CD4-positive, alpha-beta T cell (primary cell): ENCODE measurements at places on chromosomes 2 and 18. TPM values are rescaled to one million over a fixed set of nuclear protein-coding genes. Genes with fewer than 3 reads are reported as not detected.
A peak's percentile ranks its signal among the peaks of the same experiment; 100 is the strongest.

DNA sequence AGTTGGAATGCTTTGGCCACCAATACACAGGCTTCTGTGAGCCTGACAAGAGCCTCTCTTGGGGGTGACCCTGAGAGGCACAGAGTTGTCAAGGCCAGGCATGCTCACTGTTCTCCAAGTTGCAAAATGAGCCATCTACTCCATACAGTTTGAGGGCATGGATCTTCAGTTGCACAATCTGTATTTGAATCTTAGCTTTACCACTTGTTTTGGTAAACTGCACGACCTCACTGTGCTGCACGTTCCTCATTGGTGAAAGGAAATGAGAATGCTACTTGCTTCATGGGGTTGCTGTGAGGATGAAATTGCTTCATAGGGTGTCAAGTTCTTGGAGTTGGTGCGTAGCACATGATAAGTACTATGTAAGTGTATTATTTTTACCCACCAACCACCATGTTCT is 12.0 kb upstream of the HAAO start:
- no peak for DNase-seq

The ASAP2 gene
- 0.16 TPM for total RNA-seq

The VWA3B gene
- total RNA-seq, result not detected

- DNase-seq, result no peak
Observed at GRCh38 chr2:100539221-100539620, 23.6 kb upstream of the PDCL3 start.

DNA sequence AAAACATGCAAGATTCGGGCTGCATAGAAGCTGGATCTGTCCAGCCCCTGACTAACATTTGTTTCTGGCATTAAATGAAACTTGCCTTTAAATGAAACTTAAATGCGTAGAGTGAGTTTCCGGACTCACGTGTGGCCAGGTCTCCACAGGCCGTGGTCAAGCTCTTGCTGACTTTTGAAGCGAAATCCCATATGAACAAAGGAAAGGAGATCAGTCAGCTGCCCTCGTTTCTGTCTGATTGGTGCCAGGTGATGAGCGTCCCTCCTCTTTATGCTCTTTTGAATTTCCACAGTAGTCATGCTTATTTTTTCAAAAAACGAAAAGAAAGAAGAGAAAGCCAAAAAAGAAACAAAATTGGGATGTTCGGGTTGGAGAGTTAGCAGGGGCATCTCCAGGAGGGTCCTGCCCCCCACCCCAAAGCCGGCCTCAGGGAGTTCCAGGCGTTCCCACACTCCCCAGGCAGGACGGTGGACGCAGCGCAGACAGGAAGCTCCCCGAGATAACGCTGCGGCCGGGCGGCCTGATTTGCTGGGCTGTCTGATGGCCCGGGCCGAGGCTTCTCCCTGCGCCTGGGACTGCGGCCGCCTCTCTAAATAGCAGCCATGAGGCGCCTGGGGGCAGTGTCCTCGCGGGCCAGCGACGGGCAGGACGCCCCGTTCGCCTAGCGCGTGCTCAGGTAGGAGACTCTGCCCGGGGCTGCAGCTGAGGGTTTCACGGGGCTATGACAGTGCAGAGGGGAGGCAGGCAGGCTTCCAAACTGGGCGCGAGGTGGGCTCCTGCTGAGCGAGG is at the start of gene COLEC11:
COLEC11 (plus strand) TSS at position 620 of the 789 bp plus-strand sequence. CDS start 9,229 bp downstream, outside the sequence.
- no peak for DNase-seq

The ELAC1 gene
- 3.0 TPM for total RNA-seq

The SP110 gene
- total RNA-seq, result 63.7 TPM

DNA sequence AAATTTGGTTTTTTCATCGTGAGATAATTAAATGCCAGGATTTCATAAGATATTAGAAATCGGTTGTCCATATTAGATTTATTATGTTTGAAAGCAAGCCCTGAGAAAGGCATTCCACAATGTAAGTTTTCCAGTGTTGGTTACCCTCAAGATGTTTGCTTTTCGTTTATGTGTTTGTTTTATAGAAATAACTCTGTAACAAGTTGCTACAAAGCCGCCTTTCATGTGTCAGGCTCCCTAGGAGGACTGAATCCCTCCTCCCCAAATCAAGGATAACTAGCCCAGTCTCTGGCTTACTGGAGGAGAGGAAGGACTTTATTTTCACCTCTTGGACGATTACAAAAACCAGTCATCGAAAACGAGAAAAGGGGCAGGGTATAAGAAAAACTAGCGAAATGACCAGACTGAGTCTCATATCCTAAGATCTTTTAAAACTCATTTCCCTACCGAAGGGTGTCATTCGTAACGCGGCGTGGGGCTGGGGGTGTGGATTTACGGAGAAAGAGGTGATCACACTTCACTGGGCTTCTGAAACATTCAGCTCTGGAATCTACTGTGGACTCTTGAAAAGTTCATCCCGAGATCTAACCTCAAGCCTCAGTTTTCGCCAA is 1.0 kb upstream of the PEX13 start:
- DNase-seq, result no peak

DNA sequence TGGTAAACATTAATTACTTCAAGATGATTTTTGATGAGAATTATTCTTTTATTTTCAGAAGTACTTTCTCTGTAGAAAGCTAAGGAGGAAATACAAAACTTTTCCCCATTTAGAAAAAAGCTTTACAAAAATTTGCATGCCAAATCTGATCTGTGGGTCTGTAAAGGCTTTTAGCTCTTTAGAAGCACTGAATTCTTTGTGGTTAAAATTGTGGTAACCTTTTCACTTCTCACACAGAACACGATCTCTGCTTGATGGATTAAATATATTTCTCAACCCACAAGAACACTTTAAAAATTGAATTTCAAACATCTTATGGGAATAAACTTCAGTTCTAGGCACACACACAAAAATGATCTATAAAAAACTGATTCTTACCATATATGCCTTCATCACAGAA is 63.7 kb downstream of the VIL1 start:
- no peak for DNase-seq

GRCh38 chr18:9364242-9364641 is 29.7 kb downstream of the TWSG1 start:
- no peak for DNase-seq

DNA sequence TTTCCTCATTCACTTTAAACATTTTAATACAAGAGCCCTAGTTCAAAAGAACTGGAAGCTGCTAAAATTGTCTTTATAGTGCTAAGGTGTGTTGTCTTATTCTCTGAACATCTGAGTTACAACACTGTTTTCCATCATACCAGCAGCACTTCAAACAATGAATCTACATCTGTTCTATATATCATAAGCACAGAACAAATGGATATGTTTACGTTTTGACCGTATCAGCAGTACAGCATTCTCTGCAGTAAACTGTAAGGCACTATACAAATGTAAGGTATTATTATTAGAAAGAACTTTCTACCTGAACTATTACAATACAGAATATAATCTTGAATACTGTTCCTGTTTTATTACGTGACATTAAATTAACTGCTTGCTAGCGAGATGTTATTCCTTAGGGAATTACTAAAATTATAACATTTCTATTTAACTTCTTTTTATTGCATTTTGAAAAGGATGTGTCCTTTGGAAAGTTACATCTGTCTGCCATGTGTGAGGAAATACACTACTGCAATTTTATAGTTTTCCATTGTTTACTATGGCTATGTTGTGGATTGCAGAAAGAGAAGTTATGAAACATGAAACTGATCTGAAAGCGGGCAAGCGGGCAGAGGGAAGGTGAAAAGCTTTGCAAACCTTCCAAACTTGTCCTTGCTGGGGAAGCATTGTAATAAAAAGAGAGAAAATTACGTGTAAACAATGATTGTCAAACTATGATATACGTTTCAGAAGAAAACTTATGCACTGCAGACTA is 13.7 kb downstream of the NCKAP1 start:
- DNase-seq, result no peak

The ACVR1C gene
- total RNA-seq, result 6.2 TPM

The GPBAR1 gene
- total RNA-seq, result 1.6 TPM

- DNase-seq, result peak; percentile 27
Observed at GRCh38 chr2:240810621-240811020, 9.4 kb downstream of the KIF1A start.

DNA sequence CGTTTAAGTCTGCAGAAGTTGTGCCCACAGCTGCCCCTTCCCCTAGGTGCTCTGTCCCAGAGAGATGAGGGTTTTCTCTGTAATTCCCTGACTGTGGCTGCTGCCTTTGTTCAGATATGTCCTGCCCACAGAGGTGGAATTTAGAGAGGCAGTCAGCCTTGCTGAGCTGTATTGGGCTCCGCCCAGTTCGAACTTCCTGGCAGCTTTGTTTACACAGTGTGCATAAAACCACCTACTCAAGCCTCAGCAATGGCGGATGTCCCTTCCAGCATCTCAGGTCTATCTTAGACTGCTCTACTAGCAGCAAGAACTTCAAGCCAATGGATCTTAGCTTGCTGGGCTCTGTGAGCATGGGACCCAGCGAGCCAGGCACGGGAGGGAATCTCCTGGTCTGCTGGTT is 48.1 kb downstream of the LHCGR start:
- DNase-seq, result no peak

- no peak for DNase-seq
Observed at GRCh38 chr2:207847807-207848544, 78.3 kb upstream of the FZD5 start.

The IL1RL2 gene
- not detected for total RNA-seq

DNA sequence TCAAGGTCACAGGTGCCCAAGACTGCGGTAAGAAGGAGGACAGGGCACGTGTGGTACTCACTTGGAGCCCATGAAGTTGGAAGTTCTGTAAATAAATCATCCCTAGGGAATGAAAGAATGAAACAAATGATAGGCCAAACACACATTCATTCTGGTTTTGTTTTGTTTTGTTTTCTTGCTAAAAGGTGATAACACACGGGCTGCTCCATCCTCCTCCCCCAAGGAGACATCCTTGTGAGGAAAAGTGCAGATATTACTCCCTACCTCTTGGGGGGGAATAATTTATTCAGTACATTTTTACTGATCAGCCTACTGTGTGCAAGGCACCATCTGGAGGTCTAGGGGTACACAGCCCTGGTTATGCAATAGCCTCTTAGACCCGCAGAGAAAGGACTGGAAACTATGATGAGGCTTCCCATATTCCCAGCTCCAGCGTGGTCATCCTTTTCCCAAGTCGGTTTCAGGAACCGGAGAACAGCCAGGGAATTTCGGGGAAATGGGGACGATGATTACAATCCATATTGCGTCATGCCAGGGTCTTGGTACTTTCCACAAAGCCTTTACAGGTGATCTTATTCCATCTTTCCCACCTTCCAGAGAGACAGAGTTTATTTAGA is 6.3 kb downstream of the RAX start:
- no peak for DNase-seq

The RTP5 gene
- 0.30 TPM for total RNA-seq

- DNase-seq, result no peak
Observed at GRCh38 chr2:16288371-16289112, 348.2 kb downstream of the MYCN start.

The CREG2 gene
- not detected for total RNA-seq

DNA sequence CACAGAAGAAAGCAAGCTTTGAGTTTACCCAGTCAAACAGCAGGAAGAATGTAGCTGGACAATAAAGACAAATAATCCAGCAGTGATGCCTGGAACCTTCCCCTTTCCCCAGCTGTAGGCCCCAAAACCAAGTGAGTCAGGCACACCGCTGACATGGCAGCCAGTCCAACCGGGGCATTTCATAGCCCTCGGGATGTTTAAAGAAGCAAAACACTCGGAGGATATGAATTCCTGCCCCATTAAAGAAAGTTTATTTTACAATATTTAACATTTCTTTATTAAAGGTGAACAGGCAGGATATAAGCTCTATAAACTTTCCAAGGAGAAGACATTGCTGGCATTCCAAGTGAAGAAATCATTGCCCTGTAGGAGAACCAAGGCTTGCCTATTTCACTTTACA is 507.6 kb upstream of the TNP1 start:
- DNase-seq, result no peak

The ALPG gene
- total RNA-seq, result not detected

DNA sequence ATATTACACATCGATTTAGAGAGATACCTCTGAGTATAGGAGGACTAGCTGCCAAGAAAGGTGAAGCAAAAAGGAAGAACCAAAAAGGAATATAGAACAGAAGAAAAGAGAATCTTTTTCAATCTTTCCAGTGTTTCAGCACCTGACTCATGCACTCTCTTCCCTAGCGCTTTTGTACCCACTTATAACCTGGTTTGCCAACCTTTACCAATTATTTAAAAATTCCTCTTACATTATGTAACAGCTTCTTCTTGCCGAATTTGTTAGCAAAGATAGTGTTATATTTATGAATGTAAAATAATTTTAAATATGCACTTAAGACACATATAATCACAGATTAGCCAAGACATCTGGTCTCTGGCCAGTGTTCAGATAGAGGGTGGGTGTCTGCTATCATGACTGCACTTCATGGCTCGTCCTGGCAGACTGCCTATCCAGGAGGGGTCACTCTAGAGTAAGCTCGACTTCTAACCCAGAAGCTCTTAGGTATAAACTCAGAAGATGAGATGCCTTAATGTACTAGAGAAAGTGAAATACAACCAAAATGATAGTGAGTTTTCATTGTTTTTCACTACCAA is 122.9 kb downstream of the ATAD2B start:
- no peak for DNase-seq

DNA sequence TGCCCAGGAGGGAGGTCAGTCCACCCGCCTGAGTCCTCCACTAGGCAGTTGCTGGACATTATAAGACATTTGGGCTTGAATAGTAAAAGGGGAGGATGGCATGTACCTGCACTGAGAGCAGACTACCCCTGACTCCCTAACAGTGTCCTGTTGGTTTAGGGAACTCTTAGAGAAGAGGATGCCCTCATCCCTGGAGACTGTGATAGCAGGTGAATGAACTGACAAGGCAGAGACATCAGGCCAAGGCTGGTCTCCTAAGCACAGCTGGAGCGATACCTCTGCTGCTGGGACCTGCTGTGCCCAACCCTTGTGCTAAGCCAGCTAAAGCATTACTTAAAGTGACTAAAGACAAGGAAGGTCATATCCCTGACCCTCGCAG is 34.8 kb downstream of the PROC start:
- DNase-seq, result no peak

The KHK gene
- total RNA-seq, result 4.7 TPM

DNA sequence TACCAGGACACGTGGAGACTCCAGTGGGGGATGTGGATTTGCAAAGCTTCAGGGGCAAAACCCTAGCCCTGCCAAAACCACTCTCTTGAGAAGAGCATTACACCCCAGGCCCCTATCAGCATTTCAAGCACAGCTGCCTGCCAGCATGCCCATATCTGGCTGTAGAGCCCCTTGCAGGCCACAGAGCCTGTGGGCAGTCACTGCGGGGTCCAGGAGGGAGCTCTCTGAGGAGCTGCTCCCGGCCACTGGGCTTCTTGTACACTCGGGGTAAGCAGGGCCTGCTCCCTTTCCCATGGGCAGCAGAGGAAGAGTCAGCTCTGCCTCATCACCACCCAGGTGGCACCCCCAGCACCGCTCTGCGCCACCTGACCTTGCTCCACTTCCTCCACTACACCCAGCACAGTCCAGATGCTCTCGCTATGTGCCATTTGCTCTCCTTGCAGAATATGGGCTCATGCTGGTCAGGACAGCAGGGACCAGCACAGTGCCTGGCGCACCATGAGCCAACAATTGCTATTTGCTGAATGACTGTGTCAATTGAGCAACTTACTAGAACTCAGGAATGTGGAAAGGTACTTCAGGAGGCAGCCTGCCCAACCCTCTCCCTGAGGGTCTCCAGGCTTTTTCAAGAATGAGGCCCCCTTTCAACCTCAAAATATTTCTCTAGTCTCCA is 7.4 kb downstream of the CHST10 start:
- no peak for DNase-seq

The HAAO gene
- total RNA-seq, result not detected

GRCh38 chr2:196983934-196984333 is 57.4 kb upstream of the PGAP1 start:
- DNase-seq, result no peak
